ENCODE measurements at places on chromosomes 16 and 17.

DNA sequence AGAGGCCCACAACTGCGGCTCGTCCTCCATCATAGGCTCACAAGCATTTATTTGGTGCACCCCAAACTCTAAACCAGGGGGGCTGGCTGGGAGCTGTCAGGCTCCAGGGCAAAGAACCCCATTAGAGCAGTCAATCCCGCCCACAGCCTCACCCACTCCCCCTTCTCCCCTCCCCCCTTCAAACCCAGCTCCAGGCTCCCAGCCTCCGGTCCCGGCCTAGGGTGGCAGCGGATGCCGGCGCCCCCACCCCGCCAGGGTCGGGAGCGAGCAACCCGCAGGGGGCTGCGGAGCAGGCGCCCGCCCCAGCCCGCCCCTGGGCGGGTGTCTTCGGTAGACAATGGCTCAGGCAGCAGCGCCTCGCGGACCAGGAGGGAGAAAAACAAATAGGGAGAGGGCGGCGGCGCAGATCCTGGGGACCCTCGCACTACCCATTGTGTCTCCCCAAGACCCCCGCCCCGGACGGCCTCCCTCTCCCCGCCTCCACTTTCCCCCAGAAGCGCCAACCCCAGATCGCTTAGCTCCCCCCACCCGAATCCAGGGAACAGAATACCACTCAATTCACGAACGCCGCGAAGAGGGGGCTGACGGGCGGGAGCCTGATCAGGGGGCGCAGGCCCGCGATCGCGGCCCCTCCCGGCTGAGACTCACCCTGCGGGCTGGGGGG, 572 bp downstream of the FAM171A2 start:
- no peak for DNase-seq

DNA sequence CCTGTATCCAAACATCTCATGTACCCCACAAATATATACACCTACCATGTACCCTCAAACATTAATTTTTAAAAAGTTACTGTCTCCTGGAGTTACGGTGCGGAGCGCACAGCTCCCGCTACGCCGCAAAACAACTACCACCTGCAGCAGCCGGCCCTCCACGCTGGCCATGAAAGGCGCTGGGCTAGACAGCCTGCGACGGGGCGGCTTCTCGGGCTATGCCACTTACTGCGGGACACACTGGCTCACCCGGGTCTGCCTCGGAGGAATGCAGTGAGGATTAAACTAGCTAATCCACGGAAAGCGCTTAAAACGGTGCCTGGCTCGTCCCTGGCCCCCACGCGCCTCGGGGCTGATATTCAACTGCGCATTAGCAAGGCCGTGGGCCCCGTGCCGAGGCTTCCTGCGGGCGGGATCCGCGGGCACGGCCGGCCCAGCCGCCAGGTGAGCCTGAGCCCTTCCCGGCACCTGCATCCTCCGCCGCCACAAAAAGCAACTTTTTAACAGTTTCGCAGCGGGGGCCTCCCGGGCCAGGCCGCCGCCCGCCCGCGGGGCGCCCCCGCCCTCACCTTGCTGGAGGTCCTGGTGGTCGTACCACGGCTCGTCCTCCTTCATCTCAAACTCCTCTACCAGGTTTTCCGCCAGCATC, 633 bp downstream of the CDR2 start:
- no peak for DNase-seq

DNA sequence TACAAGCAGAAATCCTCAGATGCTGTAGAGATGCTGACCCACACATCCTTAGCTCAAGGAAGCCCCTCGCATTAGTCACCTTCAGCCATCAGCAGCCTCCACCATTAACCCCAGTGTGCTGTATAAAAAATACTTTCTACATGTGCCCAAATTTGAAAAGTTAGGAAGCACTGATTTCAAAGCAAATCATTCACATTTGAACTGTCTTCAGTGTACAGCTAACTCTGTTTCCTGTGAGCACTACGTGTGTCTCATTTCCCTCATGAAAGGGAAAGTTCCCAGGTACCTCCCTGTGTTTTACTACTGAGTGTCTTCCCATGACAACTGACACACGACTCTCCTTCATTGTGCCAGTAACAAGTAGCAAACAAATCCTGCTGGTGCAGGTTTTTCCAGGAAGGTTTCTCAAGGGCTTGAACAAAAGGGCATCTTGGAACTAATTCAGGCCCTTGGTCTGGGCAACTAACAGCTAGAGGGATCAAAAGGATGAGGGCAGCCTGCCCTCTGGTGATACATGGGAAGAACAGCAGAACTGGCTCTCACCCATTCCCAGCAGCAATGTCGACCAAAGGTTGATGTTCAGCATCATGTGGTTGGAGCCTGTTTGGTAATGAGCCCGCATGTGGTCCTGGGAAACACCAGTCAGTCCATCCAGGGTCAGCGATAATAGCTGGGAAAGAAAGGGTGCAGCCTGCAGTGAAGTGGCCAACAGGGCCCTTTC, 4.0 kb downstream of the SLC35B1 start:
- no peak for DNase-seq

GRCh38 chr16:49055824-49056545, 225.7 kb downstream of the CBLN1 start:
- DNase-seq, result no peak

- DNase-seq, result no peak
Measured at GRCh38 chr17:16818340-16818739, 128.3 kb downstream of the CCDC144A start.

DNA sequence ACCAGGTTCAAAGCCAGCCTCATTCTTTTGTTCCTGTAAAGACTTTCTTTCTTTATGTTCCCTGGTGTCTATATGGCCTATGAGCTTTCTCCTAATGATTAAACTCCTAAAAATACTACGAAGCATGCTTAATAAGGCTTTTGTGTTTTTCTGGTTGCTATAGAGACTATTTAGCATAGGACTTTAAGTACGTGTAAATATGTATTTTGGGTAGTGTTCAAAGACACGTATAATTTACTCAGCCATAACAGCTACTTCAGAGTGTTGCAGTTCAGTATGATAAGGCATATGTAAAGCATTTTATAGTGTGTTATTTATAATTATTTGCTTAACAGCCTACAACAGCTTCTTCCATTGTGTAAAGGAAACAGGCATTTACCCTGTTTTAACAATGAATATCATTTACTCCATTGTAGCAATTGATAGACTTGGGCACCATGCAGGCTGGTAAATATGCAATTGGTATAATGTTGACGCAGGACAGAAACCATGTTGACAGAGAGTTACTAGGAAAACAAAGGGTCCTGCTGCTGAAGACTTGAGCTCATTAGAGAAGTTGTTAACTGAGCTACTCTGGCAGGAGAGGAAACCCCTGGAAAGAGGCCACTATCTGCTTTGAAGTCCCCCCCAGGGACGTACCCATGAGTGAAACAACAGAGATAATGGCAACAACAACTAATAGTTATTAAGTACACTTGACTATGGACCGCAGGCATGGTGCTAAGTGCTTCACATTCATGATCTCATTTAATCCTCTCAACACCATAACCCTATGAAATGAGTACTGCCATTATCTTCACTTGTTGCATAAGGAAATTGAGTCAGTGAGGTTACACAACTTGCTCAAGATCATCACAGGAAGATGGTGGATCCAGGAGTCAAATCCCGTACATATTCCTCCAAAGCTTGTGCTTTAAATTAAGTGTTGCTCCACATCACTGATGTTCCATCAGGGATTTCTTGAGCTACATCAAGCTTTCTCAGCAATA, 342.2 kb upstream of the DYNLRB2 start:
- no peak for DNase-seq

DNA sequence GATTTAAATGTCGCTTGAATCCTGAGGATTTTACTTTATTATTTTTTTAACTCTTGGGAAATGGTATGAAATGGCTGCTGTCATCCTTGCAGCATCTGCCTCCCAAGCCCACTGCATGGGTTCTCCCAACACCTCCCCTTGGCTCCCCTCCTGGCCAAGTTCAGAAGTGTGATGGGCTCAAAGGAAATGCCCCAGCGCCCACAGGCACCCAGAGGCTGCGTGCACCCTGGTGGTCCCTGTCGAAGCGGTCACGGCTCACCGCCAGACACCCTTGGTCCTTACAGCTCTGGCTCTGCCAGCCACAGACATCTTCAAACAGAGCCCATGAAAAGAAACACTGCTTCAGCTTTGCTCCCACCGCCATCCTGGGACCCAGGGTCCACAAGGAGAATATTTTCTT, 334.7 kb downstream of the SOX9 start:
- no peak for DNase-seq

GRCh38 chr17:81193470-81194224, 27.6 kb upstream of the AATK start:
- DNase-seq, result no peak

- no peak for DNase-seq
Measured at GRCh38 chr17:901191-901950, 78.2 kb downstream of the NXN start.

DNA sequence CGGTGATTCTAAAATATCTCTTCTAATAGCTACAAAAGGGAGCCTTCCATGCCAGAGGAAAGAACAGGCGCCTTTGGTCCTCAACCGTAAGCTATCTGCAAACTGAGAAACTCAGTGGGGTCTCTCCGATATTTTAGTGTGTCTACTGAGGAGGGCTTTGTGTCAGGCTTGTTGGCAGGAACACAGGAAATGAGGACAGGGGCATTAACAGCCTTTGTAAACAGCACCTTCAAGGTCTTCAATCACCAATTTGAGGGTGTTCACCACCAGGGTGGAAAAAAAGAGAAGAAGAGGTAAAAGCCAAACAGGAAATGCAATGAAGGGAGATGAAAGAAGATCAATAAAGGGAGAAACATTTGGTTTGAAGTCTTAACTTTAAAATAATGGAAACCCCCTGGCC, 580.1 kb upstream of the SALL1 start:
- no peak for DNase-seq

DNA sequence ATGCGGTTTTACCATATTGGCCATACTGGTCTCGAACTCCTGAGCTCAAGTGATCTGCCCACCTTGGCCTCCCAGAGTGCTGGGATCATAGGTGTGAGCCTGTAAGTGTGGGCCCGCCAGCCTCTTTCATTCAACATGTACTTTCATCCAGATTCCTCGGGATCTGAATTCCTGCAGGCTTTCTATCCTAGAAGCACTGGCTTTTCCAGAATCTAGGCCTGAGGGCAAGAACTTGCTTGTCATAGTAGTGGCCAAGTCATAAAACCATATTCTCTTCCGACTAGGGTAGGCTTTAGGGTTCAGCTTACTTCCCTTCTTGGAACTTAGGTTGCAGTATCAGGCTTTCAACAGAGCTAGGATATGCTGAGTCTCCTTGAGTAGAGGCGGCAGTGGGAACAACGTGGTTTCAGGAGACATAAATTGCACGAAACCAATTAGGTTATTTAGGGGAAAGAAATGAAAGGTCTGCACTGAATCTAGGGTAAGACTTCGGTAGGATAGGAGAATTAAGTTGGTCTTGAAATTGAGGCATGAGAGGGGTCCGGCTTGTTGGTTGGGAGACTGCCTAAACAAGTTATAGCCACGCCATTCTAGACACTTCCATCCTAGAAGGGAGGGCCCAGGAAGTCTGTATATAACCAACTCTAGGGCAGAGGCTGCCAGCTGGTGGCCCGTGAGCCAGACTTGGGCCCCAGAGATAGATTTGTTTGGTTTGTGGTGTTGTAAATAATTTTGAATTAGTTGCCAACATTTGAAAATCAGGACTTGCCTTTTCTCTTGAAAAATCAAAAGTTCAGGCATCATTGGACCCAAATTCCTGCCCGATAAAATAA, 15.6 kb downstream of the SLC7A6 start:
- DNase-seq, result no peak

- DNase-seq, result peak; percentile 54
Measured at GRCh38 chr17:39174920-39175694, 9.1 kb upstream of the ARL5C start.

DNA sequence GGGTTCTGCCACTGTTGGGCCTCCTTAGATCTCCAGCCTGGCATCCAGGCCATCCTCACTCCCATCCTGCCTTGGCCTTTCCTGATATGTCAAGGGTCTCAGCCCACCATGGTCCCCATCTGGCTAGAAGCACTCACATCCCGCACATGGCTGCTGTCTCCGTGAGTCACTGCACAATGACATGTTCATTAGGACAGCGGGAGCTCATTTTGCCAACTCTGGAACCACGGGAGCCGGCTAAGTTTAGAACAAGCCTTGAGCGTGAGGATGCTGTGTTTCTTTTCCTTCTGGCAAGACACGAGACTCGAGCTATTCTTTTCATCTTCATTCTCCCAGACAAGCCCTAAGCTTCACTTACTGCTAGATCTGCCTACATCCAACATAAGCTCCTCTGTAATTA, 65.7 kb upstream of the KSR1 start:
- no peak for DNase-seq

DNA sequence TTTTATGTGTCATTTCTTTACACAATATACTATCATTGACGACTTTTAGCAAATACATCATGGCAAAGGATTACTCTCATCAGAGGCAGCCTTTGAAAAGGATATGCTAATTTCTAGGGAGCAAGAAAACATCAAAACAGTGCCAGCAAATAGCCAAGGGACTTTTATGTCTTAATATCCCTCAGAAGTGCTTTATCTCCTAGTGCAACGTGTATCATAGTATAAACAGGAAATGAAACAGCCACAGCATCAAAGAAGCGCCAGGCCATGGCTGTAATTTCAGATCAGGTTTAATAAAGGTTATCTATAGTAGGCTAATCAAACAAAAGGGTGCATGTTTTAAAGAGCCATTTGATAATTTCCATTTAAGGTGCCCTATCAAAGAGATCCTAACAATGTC, 159.9 kb downstream of the AXIN2 start:
- DNase-seq, result no peak

DNA sequence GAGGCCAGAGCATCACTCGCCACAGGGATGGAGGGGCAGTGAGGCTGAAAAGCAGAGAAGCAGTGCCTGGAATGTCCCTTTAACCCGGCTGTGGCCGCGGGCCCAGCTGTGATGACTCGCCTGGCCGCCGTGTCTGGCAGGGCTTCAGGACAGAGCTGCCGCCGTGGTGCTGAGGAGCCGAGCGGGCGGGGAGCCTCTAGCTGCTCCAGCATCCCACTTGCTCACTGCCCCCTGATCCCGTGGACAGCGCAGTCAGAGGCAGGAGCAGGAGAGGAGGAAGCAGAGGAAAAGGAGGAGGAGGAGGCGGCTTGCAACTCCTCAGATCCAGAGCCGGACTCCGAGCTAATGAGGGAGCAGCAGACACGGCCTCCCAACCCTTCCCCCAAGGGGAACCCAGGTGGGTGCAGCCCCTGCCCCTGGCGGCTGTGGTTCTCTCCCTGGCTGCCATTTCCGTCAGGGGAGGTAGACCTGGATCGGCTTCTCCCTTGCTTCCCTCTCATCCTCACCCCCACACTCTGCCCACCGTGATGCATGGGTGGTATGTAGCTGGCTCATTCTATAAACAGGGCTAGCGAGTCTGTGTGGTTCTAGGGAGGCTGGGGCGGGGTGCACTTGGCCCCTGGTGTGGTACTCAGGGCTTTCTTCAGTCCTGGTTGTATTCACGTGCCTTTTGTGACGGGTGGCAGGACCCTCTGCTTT, 165.7 kb downstream of the CMIP start:
- DNase-seq, result no peak

GRCh38 chr17:6583411-6583810, 27.1 kb upstream of the PITPNM3 start:
- DNase-seq, result no peak

GRCh38 chr17:42698736-42699414, 16.5 kb downstream of the CNTNAP1 start:
- no peak for DNase-seq

DNA sequence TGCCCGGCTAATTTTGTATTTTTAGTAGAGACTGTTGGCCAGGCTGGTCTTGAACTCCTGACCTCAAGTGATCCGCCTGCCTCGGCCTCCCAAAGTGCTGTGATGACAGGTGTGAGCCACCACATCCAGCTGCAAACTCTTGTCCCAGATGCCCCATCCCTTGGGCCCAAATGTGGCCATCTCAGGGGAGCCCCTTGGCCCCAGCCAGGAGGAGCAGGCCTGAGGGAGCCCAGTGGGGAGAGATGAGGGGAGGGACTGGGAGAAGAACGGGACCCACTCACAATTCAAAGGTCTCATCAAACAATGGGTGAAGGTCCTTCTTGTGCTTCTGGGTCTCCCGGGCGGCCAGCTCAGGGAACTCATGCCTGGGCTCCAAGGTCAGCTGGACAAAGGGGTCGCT, 14.5 kb downstream of the UNC13D start:
- no peak for DNase-seq

All from activated CD4-positive, CD25-positive, alpha-beta regulatory T cell (primary cell).